ENCODE measurements at places on chromosomes 5 and 9. TPM values are rescaled to one million over a fixed set of nuclear protein-coding genes. Genes with fewer than 3 reads are reported as not detected.
A peak's percentile ranks its signal among the peaks of the same experiment; 100 is the strongest.

The KLF9 gene
- 28.0 TPM for total RNA-seq

The SLC6A3 gene
- not detected for total RNA-seq

GRCh38 chr5:96904054-96904931 is 28.0 kb downstream of the ERAP2 start:
- no peak for DNase-seq

The PRLR gene
- total RNA-seq = 15.2 TPM

DNA sequence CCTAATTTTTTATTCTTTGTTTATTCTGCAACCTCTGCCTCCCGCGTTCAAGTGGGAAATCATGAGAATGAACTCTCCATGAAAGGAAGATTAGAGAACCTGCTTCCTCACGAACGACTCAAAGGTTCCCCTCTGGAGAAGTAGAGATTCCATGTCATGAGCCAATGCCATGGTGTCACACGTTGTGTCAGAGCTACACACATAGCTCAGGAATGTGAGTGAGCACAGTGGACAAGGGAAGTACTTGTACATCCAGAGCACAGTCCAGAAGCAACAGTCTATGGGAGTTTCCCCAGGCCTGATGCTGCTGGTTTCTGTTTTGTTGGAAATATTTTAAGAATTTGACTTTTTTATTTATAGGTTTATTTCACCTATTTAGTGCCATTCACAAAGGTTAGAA is 26.8 kb upstream of the PPP2CA start:
- no peak for DNase-seq

The PCDHA11 gene
- total RNA-seq = not detected

The DNM1 gene
- 1.7 TPM for total RNA-seq

DNA sequence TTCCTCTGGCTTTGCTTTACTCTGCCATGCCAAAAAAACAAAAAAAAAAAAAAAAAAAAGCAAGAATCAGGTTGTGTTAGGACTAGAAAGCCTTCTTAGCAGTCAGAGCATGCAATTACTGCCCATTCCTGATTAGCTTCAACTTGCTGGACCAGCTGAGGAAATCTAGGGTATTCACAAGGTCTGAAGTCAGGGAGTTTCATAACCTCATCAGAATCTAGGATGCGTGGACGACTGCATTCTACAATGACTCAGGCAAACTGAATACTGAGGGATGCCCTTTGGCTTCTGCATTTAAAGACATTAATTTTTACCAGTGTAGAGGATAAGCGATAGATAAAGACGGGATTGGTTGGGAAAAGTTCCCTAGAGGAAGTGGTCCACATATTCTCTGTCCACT is 39.2 kb upstream of the SHOC1 start:
- DNase-seq = no peak

- DNase-seq = no peak
Measured at GRCh38 chr9:75156858-75157257, 68.5 kb downstream of the OSTF1 start.

DNA sequence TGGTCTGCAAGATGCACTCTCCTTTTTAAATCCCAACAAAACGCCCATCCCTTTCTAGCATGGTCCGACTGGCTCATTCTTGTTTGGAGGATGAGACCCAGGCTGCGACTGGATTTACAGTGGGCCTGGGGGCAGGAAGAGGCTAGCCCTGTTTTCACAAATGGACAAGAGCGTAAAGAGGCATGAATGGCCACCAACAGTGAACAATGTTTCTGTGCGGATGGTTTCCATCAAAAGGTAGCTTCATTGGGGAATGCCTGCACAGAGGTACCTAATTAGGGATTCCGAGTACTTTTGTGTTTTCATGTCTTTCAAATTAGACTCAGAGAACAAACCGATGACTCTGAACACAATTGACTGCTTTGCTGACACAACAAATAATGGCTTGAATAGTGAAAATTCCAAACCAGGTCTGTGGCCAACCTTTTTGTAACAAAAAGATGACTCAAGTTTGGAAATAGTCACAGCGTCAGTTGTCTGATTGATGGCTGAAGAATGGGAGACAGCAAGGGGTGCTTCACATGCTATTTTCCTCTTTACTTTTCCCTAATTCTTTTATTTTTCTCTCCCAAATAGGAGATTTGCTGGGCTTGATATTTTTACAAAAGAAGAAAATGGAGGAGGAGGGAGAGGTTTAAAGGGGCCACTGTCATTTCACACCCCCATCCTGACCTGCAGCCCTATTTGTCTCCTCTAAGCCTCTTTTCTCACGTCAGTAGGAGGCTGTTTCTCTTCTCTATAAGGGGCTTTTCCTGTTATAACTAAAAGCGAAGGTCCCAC is 208.1 kb upstream of the S1PR3 start:
- DNase-seq = no peak

The TOMM5 gene
- total RNA-seq = 30.9 TPM

GRCh38 chr9:70218767-70219166 is 40.0 kb upstream of the SMC5 start:
- no peak for DNase-seq

- DNase-seq = peak; percentile 30
Measured at GRCh38 chr9:1267581-1267980, 217.4 kb downstream of the DMRT2 start.

- DNase-seq = peak; percentile 76
Measured at GRCh38 chr5:151040211-151040747, 19.9 kb downstream of the GPX3 start.

- no peak for DNase-seq
Measured at GRCh38 chr9:86924206-86924605, 23.1 kb downstream of the GAS1 start.

The PPP2R2B gene
- total RNA-seq = 0.23 TPM

DNA sequence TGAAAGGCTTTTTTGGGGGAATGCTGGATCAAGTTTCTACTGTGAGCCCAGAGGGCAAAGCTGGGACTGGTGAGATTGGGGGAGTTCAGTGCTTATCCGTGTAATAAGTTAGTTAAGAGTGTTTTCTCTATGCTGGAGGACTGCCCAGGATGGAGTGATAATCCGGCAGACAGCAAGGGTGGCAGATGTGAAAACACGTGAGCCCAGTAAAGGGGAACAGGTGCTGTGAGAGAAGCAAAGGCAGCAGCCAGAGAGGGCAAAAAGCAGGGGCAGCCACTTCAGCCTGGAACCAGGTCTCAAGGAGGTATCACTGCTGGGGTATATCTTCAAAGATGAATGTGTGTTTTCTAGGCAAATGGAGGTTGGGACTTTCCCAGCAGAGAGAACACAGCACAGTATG is 53.9 kb downstream of the GALNT10 start:
- DNase-seq = no peak
